ENCODE measurements at places on chromosomes 16 and 17. TPM values are rescaled to one million over a fixed set of nuclear protein-coding genes. Genes with fewer than 3 reads are reported as not detected.

GRCh38 chr16:28105954-28106353, 42.4 kb upstream of the GSG1L start:
- DNase-seq, result no peak

GRCh38 chr17:17663160-17664063, 17.8 kb upstream of the RAI1 start:
- peak; percentile 59 for DNase-seq

- DNase-seq, result no peak
These were observed 5.0 kb upstream of the NAGLU start for GRCh38 chr17:42530952-42531454.

Gene FBXW10B
- 0.35 TPM for total RNA-seq

Gene SMIM22
- not detected for total RNA-seq
